Fibroblast of lung (primary cell): ENCODE measurements at places on chromosomes 3 and 15. TPM values are rescaled to one million over a fixed set of nuclear protein-coding genes. Genes with fewer than 3 reads are reported as not detected.
A peak's percentile ranks its signal among the peaks of the same experiment; 100 is the strongest.

DNA sequence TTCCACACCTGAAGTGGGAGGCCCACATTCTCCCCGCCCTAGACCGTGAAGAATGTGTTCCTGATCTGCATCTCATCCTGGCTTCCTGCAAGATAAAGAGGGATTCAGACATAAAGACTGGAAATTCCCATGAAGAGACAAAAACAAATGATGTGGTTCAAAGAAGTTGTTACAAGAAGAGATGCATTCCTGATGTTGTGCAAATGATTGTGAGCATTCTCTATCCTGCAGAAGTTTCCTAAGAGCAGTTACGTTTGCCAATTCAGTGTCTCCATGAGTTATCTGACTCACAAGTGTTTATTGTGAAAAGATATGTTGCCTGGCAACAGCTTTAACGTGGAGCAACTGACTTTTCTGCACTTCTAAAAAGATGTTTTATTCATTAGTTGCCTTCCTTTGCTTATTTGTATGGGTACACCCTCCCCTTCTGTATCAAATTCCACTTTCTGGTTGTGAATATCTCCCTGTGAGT, 107.8 kb downstream of the ZIC4 start:
- DNase-seq: peak; percentile 100
- no peak overlapping the region for H3K4me3 ChIP-seq
- H3K27ac ChIP-seq: peak overlapping the region; percentile 66
- H3K4me1 ChIP-seq: peaks cover 6% of the 10 kb centered on the region

DNA sequence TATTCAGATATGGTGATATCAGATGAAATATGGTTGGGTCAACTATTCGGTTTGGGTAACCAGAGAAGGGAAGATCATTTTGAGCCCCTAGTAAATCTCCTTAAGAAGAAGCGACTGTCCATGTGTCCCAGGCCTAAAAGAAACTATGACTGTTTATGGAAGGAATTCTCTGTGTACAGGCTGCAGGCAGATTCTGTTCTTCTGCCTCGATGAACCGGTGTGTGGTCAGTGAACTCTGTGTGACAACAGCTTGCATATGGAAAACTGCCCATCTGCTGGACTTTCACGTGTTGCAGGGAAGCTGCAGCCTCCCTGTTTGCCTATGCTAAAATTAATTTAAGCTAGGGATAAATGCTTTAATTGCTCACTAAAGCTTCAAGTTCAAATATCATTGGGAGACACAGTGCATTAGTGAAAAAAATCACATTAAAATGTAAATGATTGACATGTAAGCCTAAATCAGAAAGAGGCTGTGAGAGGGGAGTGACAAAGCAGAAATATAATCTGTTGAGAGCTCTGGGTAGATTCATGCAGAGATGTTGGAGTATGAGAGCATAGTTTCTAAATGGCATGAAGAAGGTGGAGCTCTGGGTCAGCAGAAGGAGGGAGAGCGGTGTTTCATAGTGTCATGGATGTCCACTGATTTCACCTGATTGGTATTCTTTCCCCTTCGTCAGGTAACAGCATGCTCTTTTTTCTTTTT, 65.4 kb upstream of the PFN2 start:
- no peak for DNase-seq
- no peaks in the 10 kb centered on the region for H3K36me3 ChIP-seq
- no peak overlapping the region for H3K4me3 ChIP-seq
- H3K27me3 ChIP-seq: no peaks in the 10 kb centered on the region
- H3K4me1 ChIP-seq: no peaks in the 10 kb centered on the region
- H3K27ac ChIP-seq: no peak overlapping the region

DNA sequence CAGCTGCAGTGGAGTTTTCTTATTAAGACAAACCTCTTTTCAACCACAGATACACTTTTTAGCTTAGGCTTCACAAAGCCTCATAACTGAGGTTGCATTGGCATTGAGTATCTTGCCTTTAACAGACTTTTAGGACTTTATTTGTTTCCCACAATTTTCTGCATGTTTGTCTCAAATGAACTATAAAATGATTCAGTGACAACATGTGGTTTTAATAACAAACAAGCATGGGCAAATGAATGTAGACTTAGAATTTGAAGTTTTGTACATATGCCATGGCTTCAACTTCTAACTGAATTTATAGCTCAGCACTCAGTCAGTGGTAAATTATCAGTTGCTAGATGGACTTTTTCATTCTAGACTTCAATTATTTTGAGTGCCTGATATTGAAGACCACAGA, 101.6 kb downstream of the SLC25A26 start:
- H3K4me3 ChIP-seq: no peak overlapping the region
- H3K4me1 ChIP-seq: no peaks in the 10 kb centered on the region
- no peak overlapping the region for H3K27ac ChIP-seq
- peak; percentile 15 for DNase-seq
- H3K36me3 ChIP-seq: no peaks in the 10 kb centered on the region

DNA sequence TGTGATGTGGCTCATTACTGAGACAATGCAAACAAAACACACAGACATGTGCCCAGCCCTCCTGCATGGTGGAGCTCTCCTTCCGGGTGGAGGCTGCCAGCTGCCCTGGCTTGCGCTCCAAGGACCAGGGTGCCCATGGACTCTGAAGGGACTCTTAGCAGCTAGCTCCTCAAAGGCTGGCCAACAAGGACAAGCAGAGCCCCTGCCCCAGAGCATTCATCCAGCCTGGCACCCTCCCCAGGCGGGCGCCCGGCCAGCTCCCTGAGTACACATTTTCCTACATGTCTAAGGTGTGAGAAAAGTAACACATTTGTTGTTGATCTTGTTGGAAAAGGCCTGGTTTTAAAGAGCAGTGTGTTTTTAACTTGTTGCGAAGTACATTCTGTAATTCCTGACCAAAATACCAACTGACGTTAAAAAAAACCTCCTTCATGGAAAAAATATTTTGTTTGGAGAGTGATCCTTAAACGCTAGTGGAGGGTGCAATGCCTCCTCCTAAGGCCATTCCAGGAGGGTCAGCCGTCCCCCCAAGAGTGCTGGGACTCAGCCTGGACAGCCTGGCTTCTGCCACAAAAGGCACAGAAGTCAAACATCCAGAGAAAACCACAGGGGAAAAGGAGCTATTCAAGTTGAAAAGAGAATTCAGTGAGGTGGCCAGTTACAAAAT, 86.9 kb downstream of the KLF15 start:
- H3K27me3 ChIP-seq: no peaks in the 10 kb centered on the region
- no peak overlapping the region for H3K27ac ChIP-seq
- no peak overlapping the region for H3K4me3 ChIP-seq
- no peaks in the 10 kb centered on the region for H3K36me3 ChIP-seq
- peak; percentile 75 for DNase-seq

GRCh38 chr3:23952646-23953045, 7.6 kb downstream of the NR1D2 start:
- no peaks in the 10 kb centered on the region for H3K27me3 ChIP-seq
- DNase-seq: no peak
- no peak overlapping the region for H3K4me3 ChIP-seq
- no peak overlapping the region for H3K27ac ChIP-seq
- H3K4me1 ChIP-seq: peaks cover 14% of the 10 kb centered on the region
- no peaks in the 10 kb centered on the region for H3K36me3 ChIP-seq

- DNase-seq: peak; percentile 42
- no peak overlapping the region for H3K27ac ChIP-seq
- H3K36me3 ChIP-seq: no peaks in the 10 kb centered on the region
- no peaks in the 10 kb centered on the region for H3K4me1 ChIP-seq
- H3K27me3 ChIP-seq: no peaks in the 10 kb centered on the region
These were observed 260.5 kb downstream of the C3orf38 start for GRCh38 chr3:88410259-88410658.

GRCh38 chr3:194105292-194105691, 30.7 kb upstream of the HES1 start:
- DNase-seq: no peak
- H3K27me3 ChIP-seq: peaks cover 3% of the 10 kb centered on the region
- no peak overlapping the region for H3K4me3 ChIP-seq
- no peak overlapping the region for H3K27ac ChIP-seq
- no peaks in the 10 kb centered on the region for H3K4me1 ChIP-seq

DNA sequence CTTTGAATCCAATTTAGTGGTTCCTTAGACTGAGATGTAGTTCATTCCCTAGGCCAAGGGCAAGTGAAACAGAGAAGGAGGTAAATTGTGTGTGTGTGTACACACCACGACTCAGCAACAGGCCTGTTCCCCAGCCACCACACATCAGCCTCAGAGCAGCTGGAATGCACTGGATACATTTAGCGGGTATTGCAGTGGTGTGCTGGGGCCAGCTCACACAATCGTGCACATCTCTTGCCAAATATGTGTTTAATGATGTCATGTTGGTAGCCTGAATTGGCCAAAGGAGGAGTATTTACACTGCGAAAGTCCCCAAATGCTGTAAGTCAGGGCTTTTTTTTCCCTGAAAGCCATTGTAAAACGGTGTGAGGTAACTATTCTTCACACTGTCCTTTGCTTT, 82.3 kb downstream of the RBPMS2 start:
- DNase-seq: peak; percentile 91
- H3K36me3 ChIP-seq: peaks cover 19% of the 10 kb centered on the region
- no peaks in the 10 kb centered on the region for H3K27me3 ChIP-seq
- no peak overlapping the region for H3K4me3 ChIP-seq
- peak overlapping the region; percentile 72 for H3K27ac ChIP-seq

- DNase-seq: no peak
- no peaks in the 10 kb centered on the region for H3K4me1 ChIP-seq
- H3K27me3 ChIP-seq: no peaks in the 10 kb centered on the region
- no peak overlapping the region for H3K27ac ChIP-seq
- no peak overlapping the region for H3K4me3 ChIP-seq
These were observed 170.4 kb downstream of the FHIT start for GRCh38 chr3:61080737-61081445.

DNA sequence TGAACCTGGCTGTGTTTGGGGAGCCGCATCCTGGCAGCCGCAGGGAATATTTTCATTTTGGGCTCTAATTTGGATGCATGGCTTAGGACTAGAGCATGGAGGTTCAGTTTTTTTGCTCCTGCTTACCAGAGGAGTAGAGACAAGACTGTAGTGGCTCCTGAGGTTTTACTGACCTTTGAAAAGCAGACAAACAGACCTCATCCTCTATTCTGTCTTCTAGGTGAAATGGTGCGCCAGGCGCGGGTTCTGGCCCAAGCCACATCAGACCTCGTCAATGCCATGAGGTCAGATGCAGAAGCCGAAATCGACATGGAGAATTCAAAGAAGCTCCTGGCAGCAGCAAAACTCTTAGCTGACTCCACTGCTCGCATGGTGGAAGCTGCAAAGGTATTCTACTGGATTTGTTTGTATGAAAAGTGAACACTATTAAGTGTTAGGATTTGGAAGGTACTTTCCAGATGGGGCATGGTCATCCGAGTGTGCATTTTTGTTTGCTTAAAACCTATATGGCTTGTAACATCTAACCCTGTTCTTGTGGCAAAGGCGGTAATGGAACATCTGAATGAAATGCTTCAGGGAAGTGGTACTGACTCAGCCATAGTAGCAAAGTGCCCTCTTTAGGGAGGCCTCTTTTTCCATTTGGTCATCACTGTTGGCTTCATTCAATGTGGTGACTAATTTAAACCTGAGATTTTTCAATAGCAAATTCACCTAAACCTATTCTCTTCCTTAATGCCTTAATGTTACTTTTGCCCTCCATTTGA, 330.7 kb upstream of the TPM1 start:
- H3K27ac ChIP-seq: no peak overlapping the region
- H3K27me3 ChIP-seq: no peaks in the 10 kb centered on the region
- no peaks in the 10 kb centered on the region for H3K4me1 ChIP-seq
- peaks cover 1% of the 10 kb centered on the region for H3K36me3 ChIP-seq
- no peak overlapping the region for H3K4me3 ChIP-seq

DNA sequence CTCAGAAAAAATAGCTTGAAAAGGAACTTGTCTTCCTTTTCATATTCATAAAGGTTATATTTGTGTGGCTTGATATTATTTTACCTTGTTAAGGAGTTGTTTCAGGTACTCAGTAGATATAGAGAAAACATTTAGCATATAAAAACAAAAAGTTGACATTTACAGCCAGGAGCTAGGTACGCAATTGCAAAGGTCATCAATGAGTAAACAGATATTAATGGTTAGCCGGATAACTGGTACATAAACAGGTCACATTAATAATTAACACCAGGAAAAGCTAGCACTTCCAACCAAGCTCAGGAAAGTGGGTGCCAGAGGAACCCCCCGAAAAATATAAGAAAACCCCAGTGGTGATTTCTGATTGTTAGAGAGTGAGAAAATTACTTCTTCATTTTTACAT, 146.6 kb upstream of the NR2F2 start:
- no peak for DNase-seq
- peaks cover 9% of the 10 kb centered on the region for H3K4me1 ChIP-seq
- H3K36me3 ChIP-seq: no peaks in the 10 kb centered on the region
- H3K27ac ChIP-seq: no peak overlapping the region

- DNase-seq: no peak
- H3K27ac ChIP-seq: no peak overlapping the region
- peaks cover 8% of the 10 kb centered on the region for H3K27me3 ChIP-seq
- H3K4me3 ChIP-seq: no peak overlapping the region
These were observed 16.2 kb upstream of the PDIA5 start for GRCh38 chr3:123050666-123051065.

DNA sequence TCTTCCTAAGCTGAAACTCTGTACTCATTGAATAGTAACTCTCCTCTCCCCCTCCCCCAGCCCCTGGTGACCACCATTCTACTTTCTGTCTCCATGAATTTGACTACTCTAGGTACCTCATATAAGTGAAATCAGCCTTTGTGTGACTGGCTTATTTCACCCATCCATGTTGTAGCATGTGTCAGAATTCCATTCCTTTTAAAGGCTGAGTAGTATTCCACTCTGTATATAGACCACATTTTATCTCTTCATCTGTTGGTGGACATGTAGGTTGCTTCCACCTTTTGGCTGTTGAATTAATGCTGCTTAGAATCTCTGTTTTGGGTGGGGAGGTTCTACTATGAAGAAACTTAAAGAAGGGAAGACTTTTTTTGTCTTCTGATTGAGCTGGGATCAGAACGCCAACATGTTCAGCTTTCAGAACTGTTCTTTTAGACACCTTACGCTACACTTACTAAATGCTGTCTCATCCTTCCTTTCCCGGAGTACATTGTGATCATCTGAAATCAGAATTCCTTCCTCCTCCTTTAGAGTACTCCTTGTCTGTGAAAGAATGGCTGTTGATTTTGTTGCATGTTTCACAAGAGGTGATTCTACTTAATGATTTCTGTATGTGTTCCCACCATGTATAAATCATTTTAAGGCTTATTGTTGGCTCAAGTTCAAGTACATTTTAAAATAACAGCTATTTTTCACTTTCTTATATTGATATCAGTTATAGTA, 50.3 kb downstream of the MRPS25 start:
- H3K4me1 ChIP-seq: no peaks in the 10 kb centered on the region
- no peak for DNase-seq
- peaks cover 1% of the 10 kb centered on the region for H3K36me3 ChIP-seq
- no peaks in the 10 kb centered on the region for H3K27me3 ChIP-seq
- no peak overlapping the region for H3K27ac ChIP-seq

KCNAB1 gene
- 0.26 and 0.33 TPM in 2 replicates for total RNA-seq

IQCH gene
- 2.6 and 5.0 TPM in 2 replicates for total RNA-seq

C3orf85 gene
- not detected in 2 replicates for total RNA-seq

GOLGA8S gene
- total RNA-seq: under 0.01 TPM in 1 of 2 replicates, not detected in the other

GABRR3 gene
- total RNA-seq: not detected in 2 replicates

MCF2L2 gene
- total RNA-seq: under 0.01 TPM in 2 replicates

A4GNT gene
- not detected in 2 replicates for total RNA-seq

EXD1 gene
- 0.17 TPM in 1 of 2 replicates, not detected in the other for total RNA-seq

SERINC4 gene
- under 0.01 and 0.17 TPM in 2 replicates for total RNA-seq
